ENCODE measurements at places on chromosomes 1 and 21. TPM values are rescaled to one million over a fixed set of nuclear protein-coding genes. Genes with fewer than 3 reads are reported as not detected.

The NBPF20 gene
- polyA plus RNA-seq = 0.46 TPM

The VWA1 gene
- 21.4 TPM for polyA plus RNA-seq

The KLHDC8A gene
- 8.0 TPM for polyA plus RNA-seq

The HSPA13 gene
- 3.8 TPM for polyA plus RNA-seq

The PSRC1 gene
- 6.3 TPM for polyA plus RNA-seq

The TSPAN1 gene
- polyA plus RNA-seq = 2.3 TPM

The FOXJ3 gene
- polyA plus RNA-seq = 7.0 TPM

Data from esophagus (tissue), 2 donors.